ENCODE measurements at places on chromosomes 1 and 21. TPM values are rescaled to one million over a fixed set of nuclear protein-coding genes. Genes with fewer than 3 reads are reported as not detected.

The RAB25 gene
- total RNA-seq: not detected

The TRIM58 gene
- 10.8 TPM for total RNA-seq

DNA sequence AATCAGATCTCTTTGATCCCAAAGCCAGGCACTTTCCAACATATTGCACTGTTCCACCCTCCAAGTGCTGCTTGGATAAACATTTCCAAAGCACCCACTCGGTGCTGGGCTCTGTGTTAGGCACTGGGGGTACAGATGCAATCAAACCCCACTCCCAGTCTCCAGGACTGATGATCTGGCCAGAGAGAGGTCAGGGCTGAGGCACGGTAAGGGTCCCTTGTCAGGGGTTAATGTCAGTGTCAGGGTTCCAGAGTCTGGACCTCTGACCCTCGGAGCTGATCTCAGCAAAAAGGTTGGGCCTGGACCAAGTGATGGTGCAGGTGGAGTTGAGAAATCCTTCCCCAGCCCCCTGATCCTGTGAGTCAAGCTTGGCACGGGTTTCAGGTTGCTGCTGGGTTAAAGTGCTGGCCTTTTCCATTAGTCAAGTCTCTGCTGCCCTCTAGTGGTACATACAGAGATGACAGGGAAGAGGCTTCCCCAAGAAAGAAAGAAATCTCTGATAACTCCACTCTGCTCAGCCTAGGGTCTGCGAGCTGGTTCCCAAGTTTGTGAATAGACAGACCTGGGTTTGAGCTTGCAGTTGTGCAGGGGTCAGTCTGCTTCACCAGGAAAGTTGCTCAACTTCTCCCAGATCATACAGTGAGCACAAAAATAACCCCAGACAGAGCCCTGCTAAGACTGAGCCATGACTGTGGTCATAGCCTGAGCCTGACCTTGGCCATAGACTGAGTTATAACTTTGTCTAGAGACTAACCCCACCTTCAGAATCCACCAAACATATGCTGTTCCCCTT lies 74.6 kb downstream of the DMRTA2 start:
- DNase-seq: peak; percentile 64

DNA sequence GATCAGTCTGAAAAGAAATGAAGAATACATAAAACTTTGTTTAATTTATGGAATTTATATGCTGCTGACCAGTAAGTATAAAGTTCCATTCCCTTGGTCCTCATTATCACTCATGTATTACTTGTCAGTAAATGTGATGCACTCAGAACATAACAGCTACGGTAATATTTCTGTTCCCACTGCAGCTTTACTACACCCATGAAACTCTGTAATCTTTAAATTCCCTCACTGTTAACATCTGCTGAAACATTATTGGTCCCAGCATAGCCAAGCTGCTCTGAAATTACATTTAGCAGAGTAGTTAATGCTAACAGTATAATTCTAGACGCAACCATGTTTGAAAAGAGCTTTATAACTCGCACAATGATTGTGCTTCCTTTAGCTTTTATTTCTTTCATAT lies 238.4 kb downstream of the GPATCH2 start:
- no peak for DNase-seq

DNA sequence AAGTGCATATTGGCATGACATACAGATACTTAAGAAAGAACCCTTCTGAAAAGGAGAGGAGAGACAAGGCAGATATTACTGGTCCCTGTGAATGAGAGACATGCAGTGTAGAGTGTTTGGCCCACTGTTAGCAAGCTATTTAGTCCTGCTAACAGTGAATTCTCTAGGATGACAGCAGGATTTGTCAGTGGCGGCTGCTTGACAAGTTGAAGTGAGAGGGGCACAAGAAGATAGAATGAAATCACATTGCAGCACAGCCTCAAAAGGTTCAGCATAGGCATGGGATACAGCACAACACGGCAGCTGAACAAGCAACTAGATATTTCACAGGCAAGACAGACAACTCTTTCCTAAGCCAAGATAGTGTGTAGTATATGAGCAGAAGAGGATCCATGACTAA lies 407.9 kb downstream of the PLA2G4A start:
- DNase-seq: no peak

- DNase-seq: no peak
Measured at GRCh38 chr21:38273745-38274542, 17.2 kb downstream of the KCNJ15 start.

DNA sequence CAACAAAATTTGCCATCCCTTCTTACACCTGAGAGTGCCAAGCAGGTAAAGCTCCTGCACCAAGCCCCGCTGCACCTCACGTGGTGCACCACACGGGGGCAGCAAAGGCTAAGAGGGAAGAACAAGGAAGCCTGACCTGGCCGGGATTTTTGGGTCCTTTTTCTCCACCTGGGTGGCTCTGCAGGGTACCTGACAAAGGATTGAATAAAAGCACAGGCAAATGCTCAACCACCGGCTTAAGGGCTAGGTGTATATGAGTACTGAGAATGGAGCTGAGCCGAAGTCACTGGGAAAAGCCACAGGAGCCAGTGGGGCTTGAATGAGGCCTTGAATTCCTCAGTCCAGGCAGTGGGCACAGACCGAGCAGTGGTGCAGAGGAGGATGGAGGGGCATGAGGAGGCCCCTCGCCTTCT lies 36.4 kb downstream of the ZNF697 start:
- DNase-seq: peak; percentile 50

- DNase-seq: no peak
Measured at GRCh38 chr1:81435175-81435574, 365.6 kb upstream of the ADGRL2 start.
